Left ventricle myocardium inferior (tissue), 1 donor: ENCODE measurements at places on chromosomes 13 and 19.

- peaks cover 31% of the 10 kb centered on the region for H3K4me1 ChIP-seq
- no peak overlapping the region for H3K4me3 ChIP-seq
- H3K27ac ChIP-seq, result peak overlapping the region; percentile 77
Observed at GRCh38 chr19:40640744-40641143, 39.6 kb downstream of the LTBP4 start.

DNA sequence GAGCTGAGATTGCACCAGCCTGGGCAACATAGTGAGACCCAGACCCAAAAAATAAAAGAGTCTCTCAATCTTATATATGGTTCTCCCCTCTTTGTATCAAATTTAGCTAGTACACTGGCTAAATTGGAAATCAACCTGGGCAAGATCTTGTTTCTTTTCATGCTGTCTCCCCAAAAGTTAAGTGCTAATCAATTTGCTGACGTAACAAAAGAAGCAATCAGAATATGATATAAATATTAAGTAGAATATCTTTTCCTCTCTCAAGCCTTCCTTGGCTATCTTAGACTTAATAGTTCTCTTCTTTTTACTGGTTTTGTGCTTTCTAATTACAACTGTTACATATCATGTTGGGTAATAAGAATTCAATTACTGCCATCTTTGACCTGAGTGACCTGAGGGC lies 258.9 kb downstream of the KCNRG start:
- no peaks in the 10 kb centered on the region for H3K4me1 ChIP-seq
- no peak overlapping the region for H3K4me3 ChIP-seq
- H3K36me3 ChIP-seq, result no peaks in the 10 kb centered on the region
- H3K27me3 ChIP-seq, result no peaks in the 10 kb centered on the region
- no peak for DNase-seq

GRCh38 chr13:76644906-76645305 lies 241.3 kb downstream of the KCTD12 start:
- no peaks in the 10 kb centered on the region for H3K36me3 ChIP-seq
- H3K27me3 ChIP-seq, result no peaks in the 10 kb centered on the region
- DNase-seq, result no peak

DNA sequence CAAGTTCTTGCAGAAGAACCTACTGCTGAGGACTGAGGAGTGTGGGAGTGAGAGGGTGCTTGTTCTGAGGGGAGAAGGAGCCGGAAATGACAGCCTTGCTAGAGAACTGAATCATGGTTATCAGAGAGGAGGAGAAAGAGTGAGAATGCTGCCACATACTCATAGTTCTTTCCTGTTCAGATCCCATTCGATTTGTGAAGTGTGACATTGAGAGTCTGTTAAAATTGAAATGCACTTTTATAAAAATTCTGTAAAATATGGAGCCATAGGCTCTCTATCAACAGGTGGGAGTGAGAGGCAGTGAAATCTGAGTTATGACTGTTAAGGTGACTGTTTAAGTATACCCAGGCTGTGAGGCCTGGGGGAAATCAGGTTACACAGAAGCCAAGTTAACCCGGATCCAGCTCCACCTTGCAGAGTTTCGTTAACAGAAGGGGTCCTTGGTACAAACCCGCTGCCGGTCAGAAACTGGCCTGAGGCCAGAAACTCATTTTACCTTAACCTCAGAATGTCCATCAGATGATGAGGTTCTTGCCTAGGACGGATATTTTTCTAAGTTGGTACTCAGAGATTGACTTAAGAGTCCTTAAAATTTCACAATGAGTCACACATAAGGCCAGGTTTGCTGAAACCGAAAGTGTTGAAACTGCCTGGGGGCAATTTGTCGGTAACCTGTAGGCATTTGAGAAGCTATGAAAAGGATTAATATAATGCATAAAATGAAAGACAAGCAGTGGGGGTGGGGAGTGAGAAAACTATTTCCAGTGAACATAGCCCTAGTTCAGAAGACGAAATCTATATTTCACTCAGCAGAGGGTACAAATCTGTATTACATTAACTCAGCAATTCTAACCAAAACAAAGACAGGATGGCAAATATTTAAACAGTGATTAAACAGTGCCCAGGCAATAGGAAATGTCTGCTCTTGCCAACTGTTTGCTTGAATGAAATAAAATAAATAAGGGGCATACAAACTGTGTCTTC lies 350.5 kb downstream of the KCNRG start:
- no peaks in the 10 kb centered on the region for H3K27me3 ChIP-seq
- H3K36me3 ChIP-seq, result no peaks in the 10 kb centered on the region
- DNase-seq, result no peak
- H3K27ac ChIP-seq, result no peak overlapping the region

DNA sequence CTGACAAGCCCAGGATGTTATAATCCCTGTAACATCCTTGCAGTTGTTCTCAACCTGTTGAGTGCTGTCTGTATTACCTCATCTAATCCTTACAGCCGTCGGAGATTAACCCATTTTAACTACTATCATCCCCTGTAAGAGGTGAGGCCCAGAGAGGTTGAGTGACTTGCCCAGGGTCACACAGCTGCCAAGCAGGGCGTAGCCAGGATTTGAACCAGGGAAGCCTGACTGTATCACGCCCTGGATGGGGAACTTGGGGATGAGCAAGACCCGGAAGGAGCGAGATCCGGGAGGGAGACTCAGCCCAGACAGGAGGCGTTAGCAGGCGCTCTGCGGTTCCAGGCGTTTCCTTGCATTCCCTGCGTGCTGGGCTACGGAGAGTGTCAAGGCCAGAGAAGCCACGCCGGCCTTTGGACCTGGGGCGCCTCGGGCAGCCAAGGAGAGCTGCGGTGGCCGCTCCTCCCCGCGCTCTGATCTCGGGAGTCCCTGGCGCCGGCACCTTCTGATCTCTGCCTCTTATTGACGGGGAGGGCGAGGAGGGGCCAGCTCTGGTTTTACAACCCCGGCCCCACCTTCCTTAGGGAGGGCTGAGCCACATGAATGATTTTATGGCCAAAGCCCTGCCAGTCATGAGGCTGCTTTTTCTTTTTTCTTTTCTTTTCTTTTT lies 6.2 kb downstream of the SULT2B1 start:
- no peak overlapping the region for H3K4me3 ChIP-seq
- no peaks in the 10 kb centered on the region for H3K36me3 ChIP-seq
- no peaks in the 10 kb centered on the region for H3K4me1 ChIP-seq
- DNase-seq, result no peak
- peaks cover 37% of the 10 kb centered on the region for H3K27me3 ChIP-seq

- H3K4me3 ChIP-seq, result peak overlapping the region; percentile 52
- no peak for DNase-seq
- no peaks in the 10 kb centered on the region for H3K27me3 ChIP-seq
- H3K36me3 ChIP-seq, result no peaks in the 10 kb centered on the region
- H3K27ac ChIP-seq, result peak overlapping the region; percentile 77
- peaks cover 22% of the 10 kb centered on the region for H3K4me1 ChIP-seq
Observed at GRCh38 chr19:12912571-12912970, 6.5 kb downstream of the SYCE2 start.

DNA sequence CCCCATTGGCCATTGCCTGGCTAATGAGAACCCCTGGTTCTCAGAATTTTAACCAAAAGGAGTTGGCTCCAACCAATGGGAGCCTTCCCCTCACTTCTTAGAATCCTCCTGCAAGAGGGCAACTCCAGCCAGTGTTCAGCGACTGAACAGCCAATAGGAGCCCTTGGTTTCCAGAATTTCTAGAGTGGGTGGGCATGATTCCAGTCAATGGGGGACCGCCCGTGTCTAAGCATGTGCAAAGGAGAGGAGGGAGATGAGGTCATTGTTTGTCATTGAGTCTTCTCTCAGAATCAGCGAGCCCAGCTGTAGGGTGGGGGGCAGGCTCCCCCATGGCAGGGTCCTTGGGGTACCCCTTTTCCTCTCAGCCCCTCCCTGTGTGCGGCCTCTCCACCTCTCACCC lies 9.5 kb upstream of the SWSAP1 start:
- H3K27ac ChIP-seq, result no peak overlapping the region
- H3K36me3 ChIP-seq, result peaks cover 35% of the 10 kb centered on the region
- no peaks in the 10 kb centered on the region for H3K27me3 ChIP-seq
- no peak overlapping the region for H3K4me3 ChIP-seq
- DNase-seq, result no peak

DNA sequence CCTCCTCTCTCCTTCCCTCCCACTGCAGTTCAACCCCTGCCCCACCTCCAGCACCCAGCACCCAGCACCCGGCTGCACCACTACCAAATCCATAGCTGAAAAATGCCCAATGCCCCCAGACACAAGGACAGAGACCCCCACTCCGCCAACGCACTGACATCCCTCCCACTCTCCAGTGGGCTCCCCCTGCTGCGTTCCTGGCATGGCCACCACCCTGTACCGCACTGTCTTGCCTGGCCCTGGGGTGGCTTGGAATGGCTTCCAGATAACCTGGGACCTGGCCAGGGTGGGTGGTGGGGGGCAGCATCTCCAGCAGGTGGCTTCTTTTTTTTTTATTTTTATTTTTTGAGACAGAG lies 5.8 kb upstream of the MKNK2 start:
- H3K4me3 ChIP-seq, result no peak overlapping the region
- H3K27ac ChIP-seq, result peak overlapping the region; percentile 100
- peaks cover 88% of the 10 kb centered on the region for H3K4me1 ChIP-seq
- DNase-seq, result no peak
- H3K36me3 ChIP-seq, result no peaks in the 10 kb centered on the region
- H3K27me3 ChIP-seq, result no peaks in the 10 kb centered on the region

- H3K27ac ChIP-seq, result peak overlapping the region; percentile 56
- peak overlapping the region; percentile 66 for H3K4me3 ChIP-seq
- H3K4me1 ChIP-seq, result peaks cover 53% of the 10 kb centered on the region
- H3K36me3 ChIP-seq, result no peaks in the 10 kb centered on the region
Observed at GRCh38 chr19:4635754-4636116, 3.6 kb upstream of the TNFAIP8L1 start.

- no peak for DNase-seq
- no peaks in the 10 kb centered on the region for H3K4me1 ChIP-seq
- no peak overlapping the region for H3K27ac ChIP-seq
- H3K4me3 ChIP-seq, result no peak overlapping the region
Observed at GRCh38 chr13:42001580-42001979, 40.7 kb upstream of the VWA8 start.

DNA sequence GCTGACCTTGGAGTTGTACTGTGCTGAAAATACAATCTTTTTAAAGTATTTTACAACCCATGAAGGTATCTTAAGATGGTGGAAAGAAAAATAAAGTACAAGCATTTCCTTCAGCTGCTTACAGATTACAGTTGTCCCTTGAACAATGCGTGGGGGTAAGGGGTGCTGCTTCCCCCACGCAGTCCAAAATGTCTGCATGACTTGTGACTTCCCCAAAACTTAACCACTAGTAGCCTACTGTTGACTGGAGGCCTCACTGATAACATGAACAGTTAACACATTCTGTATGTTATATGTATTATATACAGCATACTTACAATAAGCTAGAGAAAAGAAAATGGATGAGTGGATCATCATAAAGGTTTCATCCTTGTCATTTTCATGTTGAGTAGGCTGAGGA lies 45.3 kb upstream of the ZNF599 start:
- H3K36me3 ChIP-seq, result no peaks in the 10 kb centered on the region
- H3K27ac ChIP-seq, result no peak overlapping the region
- DNase-seq, result no peak
- no peaks in the 10 kb centered on the region for H3K27me3 ChIP-seq

- H3K27ac ChIP-seq, result no peak overlapping the region
- no peak overlapping the region for H3K4me3 ChIP-seq
- peaks cover 18% of the 10 kb centered on the region for H3K4me1 ChIP-seq
- H3K27me3 ChIP-seq, result no peaks in the 10 kb centered on the region
Observed at GRCh38 chr19:56504581-56504980, 3.1 kb upstream of the ZNF471 start.

GRCh38 chr19:46863818-46864629 lies 3.2 kb downstream of the ARHGAP35 start:
- no peak for DNase-seq
- H3K27me3 ChIP-seq, result no peaks in the 10 kb centered on the region
- no peaks in the 10 kb centered on the region for H3K36me3 ChIP-seq
- H3K27ac ChIP-seq, result peak overlapping the region; percentile 98
- H3K4me1 ChIP-seq, result peaks cover 90% of the 10 kb centered on the region

GRCh38 chr19:11239377-11240000 lies at the start of gene ANGPTL8:
Gene ANGPTL8 (plus strand): TSS chr19:11239619. CDS start chr19:11239638, 19 bp downstream.
- H3K4me3 ChIP-seq, result no peak within 1 kb of the TSS
- H3K4me1 ChIP-seq, result peaks cover 8% of the 10 kb centered on the region
- no peaks in the 10 kb centered on the region for H3K27me3 ChIP-seq
- no peak for DNase-seq

DNA sequence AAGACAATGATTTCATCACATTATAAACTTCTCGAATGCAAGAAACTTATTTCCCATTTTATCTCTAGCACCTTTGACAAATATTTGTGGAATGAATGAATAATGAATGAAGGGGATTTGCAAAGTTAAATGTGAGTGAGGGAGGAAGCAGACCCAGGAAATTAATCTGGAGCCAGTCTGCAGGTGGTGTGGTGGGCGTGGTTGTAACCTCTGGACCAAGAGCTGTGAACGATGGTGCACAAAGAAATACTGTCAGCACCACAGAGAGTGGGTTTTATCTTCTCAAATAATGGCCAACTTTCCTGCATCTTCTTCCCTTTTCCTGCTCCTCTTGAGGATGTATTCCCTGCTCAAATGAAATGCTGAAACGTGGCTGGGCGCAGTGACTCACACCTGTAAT lies 11.0 kb upstream of the ZNF792 start:
- no peak overlapping the region for H3K4me3 ChIP-seq
- H3K27me3 ChIP-seq, result no peaks in the 10 kb centered on the region
- no peaks in the 10 kb centered on the region for H3K36me3 ChIP-seq
- DNase-seq, result no peak
- H3K27ac ChIP-seq, result no peak overlapping the region

GRCh38 chr19:54114340-54115108 lies 933 bp downstream of the TFPT start:
- H3K4me3 ChIP-seq, result peak overlapping the region; percentile 90
- H3K27me3 ChIP-seq, result no peaks in the 10 kb centered on the region
- H3K36me3 ChIP-seq, result peaks cover 43% of the 10 kb centered on the region
- peaks cover 33% of the 10 kb centered on the region for H3K4me1 ChIP-seq
- H3K27ac ChIP-seq, result peak overlapping the region; percentile 93
- no peak for DNase-seq

DNA sequence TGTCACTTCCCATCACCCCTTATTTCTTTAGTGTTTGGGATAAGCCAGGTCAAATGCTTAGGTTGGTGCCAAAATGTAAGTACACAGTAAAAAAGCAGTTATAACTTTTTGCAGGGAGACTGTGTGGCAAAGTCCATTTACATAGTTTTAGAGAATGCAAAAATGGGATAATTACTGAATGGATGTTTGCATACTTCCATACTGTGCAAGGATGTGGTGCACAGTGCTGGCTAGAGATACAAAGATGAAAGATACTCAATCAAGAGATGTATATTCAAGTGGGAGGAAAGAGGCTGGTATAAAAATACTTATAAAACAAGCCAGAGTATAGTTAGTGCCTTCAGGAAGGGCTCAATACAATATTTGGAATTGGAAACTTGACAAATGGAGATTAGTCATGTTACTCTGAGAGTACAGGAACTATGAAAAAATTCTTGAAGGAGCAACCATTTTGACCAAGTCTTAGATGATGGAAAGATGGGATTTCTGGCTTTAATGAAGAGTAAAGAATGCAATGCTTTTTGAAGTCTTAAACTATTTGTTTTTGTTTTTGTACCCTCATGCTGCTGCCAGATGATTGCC lies 8.0 kb downstream of the PDS5B start:
- no peak overlapping the region for H3K27ac ChIP-seq
- no peak overlapping the region for H3K4me3 ChIP-seq
- DNase-seq, result no peak
- H3K27me3 ChIP-seq, result no peaks in the 10 kb centered on the region
